ENCODE measurements at places on chromosomes 1 and 21.

GRCh38 chr1:116682641-116683221, 15.2 kb upstream of the IGSF3 start:
- DNase-seq, result no peak

GRCh38 chr1:36207339-36207738, 16.9 kb upstream of the THRAP3 start:
- no peak for DNase-seq

DNA sequence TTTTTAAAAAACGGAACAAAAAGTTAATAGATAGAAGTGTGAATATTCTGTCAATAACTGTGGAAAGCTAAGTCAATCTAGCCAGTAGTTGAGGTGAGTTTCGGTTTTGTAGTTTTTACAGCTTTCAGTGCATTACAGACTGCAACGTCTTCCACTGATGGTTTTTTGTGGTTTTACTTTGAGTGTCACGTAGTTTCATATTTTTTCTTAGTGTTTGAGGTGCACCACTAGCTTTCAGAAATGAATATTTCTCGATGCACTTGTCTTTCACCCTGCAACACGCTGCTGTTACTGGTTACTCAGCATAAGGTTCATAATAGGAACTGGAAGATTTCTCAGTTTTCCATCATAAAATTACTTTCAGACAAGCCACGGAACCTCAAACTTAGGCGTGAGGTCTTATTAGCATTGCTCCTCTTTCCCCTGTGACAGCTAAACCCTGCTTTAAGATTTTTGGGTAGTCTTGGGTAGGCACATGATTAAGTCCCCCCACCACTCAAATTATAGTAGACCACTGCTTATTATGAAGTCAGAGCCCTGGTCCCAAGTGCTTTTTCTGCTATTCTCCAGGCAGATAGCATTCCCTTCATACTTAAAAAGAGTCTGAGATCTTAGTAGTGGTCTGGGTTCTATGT, 1412.7 kb downstream of the KCNT2 start:
- no peak for DNase-seq

GRCh38 chr1:157288492-157288891, 150.3 kb upstream of the ETV3 start:
- DNase-seq, result peak; percentile 46

DNA sequence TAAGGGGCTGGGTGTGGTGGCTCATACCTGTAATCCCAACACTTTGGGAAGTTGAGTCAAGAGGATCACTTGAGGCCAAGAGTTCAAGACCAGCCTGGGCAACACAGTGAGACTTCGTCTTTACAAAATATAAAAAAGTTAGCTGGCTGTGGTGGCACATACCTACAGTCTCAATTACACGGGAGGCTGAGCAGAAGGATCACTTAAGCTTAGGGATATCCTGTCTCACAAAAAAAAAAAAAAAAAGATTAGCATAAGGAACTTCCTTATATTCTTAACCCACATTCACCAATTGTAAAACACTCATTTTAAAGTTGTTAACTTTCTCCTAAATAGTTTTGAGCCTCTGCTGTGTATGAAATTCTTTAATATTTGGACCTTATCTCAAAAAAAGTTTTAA, 53.1 kb downstream of the ABCD3 start:
- no peak for DNase-seq

All from vagina (tissue), 2 donors.